ENCODE measurements at places on chromosomes 6 and 20.

DNA sequence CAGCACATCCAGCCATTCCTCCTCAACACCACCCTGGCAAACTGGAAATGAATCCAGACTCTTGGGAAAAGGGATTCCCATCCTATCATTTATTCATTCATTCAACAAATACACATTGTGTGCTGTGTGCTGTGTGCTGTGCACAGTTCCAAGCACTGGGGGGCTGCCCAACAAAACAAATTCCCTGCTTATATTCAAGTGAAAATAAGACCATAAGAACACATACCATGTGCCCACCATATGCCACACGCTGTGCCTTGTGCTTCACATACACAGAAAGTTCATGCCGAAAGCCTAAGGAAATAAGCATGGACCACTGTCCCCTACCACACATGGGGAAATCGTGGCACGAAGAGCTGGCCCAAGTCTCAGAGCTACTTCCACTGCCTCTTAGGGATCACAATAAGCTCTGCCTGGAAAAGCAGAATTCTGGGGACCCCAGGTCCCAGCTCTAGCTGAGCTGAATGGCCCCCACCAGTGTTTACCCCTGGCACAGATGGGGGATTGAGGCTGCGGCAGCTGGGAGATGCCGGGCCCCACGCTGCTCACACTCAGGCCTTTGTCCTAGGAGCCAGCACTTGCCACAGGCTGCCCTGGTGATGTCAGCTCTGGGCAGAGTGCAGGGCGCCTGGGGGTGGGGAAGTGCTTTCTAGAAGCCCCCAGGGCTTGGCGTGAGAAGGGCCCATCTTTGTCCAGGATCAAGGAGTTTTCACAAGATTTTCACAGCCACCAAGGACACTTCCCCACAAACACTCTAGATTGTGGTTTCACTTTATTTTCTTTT is 99.6 kb downstream of the PREX1 start:
- DNase-seq, result no peak

DNA sequence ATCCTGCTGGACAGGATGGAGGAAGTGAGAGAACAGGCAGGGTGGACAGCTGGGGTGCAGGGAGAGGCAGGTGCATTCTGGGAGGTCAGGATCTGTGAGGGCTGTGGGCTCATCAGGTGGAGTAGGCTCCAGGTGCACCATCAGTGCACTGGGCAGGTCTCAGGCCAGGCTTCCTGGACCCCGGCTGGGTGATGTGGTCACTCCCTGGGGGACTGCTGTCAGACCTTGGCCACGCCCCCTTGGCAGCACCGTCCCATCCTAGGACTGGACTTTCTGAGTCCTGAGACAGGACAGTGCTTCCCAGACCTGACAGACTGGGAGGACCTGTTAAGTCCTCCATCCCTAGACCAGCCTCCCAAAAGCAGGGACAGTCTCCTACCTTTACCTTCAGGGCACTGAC is 626.7 kb upstream of the DEFB115 start:
- no peak for DNase-seq

DNA sequence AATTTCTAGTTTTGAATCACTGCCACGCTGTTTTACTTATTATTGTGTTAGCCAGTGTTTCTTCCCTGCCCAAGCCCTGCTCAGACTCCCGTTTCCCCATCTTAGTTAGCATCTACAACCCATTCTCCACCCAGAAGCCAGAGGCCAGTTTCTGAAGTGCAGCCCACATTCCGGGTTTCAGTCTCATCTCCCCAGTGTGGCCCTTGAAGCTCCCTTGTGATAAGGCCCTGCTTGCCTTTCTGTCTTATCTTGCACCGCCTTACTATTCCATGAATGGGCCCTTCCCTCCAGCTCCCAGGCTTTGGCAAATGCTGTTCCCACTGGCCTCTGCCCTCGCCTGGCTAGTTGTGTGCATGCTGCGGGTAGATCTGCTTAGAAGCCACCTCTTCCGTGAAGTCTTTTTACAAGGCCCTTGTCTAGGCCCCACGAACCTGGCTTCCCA is 41.1 kb downstream of the TOX2 start:
- DNase-seq, result no peak

GRCh38 chr6:92723390-92723931 is 695.9 kb downstream of the EPHA7 start:
- no peak for DNase-seq

DNA sequence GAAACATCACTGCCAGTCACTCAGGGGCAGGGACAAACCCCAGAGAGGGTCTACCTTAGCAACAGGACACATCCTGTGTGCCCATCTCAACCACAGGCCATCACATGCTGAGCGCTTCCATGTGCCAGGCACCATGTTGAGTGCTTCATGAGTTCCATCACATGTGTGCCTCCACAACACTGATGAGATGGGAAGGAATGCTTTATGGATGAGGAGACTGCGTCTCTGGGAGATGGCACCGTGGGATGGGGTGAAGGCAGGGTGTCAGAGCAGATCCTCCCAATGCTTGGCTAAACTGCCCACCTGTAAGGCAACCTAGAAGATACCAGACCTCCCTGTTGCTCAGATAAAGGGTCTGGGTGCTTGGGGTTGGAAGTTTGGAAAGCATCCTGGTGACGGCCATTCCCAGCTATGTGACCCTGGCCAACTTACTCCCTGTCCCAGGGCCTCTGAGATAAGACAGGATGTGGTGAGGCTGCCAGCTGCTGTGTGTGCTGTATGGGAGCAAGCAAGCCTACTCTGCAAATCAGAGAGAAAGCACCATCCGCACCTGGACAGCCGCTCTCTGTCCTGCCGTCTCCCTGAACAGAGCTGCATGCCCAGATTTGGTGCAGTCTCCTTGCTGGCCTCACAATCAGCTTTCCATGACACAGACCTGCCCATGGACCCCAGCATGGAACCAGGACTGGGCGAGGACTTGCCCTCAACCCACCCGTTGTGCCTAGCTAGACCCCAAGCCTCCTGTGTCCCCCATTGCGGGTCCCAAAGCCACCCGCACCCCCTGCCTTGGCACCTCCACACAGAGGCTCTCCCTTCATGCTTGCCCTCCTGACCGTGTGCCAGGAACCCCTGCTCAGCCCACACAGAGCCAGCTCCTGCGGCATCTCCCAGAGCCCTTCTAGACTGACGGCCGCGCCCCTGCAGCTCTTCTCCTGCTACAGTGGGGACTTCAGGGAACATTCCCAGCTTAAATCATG is 143.7 kb downstream of the SYNDIG1 start:
- no peak for DNase-seq

- no peak for DNase-seq
Measured at GRCh38 chr6:56516003-56516402, 126.7 kb downstream of the DST start.

DNA sequence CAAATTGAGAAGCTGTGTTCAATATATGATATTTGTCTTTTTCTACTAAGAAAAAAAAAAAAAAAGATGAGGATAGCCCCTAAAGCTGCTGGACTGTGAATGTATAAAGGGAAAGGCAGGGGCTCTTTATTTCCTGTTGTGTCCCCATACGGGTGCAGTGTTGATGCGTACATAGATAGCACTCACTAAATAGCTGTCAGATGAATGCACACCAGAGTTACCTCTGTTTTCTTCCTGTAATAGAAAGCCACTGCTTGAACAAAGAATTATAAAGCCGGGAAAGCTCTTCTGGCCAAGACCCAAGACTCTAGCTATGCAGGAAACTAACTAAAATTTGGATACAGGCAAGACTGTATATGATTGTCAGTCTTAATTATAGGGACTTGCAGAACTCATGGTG is 260.0 kb downstream of the FARS2 start:
- no peak for DNase-seq

GRCh38 chr6:40854592-40854991 is 184.4 kb downstream of the UNC5CL start:
- DNase-seq, result no peak

GRCh38 chr6:142870787-142871415 is 74.1 kb downstream of the HIVEP2 start:
- no peak for DNase-seq

DNA sequence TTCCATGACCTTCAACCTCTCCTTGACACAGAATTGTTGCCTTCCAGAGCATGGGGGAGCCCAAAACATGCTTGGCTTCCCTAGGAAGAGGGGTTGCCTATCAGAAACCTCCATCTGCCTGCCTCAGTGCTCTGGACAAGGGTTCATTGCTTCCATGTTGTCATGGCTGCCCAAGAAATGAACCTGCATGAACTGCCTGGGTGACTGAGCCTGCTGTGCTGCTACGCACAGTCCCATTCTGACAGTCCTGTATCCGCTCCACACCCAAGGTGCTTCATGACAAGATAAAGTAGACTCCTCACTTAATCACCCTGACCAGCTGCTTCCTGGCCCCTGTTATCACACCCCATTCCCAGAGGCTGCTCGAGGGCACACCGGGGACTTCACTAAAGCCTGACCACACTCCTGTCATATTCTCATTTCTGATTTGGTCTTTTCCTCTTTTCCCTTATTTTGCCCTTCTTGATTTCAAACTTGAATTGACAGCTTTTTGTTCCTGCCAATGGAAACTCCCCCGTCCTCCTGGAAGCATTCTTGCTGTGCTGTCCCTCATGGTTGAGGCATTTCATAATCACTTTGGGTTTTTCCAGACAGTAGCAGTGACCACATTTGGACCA is 31.9 kb downstream of the GMPR start:
- no peak for DNase-seq

- DNase-seq, result no peak
Measured at GRCh38 chr6:34979218-34979617, 90.2 kb downstream of the ANKS1A start.

- no peak for DNase-seq
Measured at GRCh38 chr20:47031004-47031403, 136.4 kb downstream of the EYA2 start.

GRCh38 chr20:35845561-35845960 is 73.7 kb downstream of the PHF20 start:
- no peak for DNase-seq

GRCh38 chr6:111411978-111412566 is 70.9 kb downstream of the REV3L start:
- no peak for DNase-seq
